ENCODE measurements at places on chromosomes 3 and 15.

DNA sequence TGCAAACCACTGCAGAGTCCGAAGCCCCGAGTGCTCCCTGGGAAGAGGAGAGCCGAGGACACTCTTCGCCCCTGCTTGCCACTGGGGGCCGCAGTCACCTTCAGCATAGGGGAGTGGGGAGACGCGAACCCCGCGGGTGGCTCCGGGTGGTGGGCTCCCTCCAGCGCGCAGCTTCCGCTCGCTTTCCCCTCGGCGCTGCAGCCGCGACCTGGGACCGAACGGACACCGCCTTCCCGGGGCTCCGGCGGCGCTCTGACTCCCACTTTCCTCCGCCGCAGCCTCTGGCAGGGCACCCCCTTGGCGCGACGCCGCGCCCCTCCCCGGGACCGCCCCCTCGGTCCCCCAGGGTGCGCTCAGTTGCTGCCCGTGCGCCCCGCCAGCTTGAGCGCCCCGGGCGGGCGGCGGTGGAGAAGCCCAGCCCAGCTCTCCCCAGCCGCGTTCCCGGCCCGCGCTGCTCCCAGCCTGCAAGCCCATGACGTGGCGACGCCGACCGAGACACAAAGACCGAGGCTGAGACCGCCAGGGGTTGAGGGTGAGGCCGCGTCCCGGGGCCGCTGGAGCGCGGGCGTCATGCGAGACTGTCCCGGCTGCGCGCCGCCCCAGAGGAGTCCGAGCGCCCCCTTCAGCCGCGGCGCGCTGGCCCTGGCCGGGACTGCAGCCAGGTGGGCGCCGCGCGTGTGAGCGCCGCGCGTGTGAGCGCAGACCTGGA, at the start of gene MINAR1:
Gene MINAR1 (plus strand): TSS at position 701 of the 709 bp plus-strand sequence. CDS start 23,812 bp downstream, outside the sequence.
- ATAC-seq, result no peak

- peak; percentile 55 for ATAC-seq
These were observed 51.0 kb upstream of the SPSB4 start for GRCh38 chr3:141000027-141000663.

DNA sequence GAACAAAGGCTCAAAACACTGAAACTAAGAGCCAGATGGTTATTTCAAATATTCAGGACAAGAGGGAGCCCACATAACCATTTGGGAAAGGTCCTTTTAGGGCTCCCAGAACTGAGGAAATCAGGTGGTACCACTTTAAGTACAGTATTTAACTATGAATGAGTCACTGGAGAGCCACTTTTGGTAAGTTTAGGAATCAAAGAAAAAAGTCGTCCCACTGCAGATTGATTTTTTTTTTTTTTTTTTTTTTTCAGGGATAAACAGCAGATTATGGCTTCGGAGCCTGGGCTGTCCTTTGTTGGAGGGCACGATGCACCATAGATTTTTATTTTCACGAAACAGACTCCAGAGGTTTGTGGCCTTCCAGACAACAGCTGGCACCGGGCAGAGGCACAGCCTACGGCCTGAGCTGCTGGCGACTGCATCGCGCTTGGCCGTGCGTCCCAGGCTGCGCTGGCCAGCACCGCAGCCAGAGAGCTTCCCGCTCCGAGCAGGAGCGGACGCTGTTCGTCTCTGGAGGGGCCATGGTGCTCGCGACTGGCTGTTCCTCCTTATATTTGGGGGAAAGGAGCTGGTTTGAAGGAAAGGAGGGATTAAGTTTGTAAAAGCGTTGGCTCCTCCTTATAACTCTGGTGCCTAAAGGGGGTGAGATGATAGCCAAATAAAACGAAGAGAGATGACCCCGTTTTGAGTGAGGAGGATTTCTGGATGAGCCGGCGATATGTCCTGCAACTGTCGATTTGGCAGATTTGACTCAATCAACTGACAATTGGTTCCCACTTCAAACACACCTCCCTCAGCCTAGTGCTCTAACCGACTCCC, 152.9 kb upstream of the GOLIM4 start:
- ATAC-seq, result no peak

DNA sequence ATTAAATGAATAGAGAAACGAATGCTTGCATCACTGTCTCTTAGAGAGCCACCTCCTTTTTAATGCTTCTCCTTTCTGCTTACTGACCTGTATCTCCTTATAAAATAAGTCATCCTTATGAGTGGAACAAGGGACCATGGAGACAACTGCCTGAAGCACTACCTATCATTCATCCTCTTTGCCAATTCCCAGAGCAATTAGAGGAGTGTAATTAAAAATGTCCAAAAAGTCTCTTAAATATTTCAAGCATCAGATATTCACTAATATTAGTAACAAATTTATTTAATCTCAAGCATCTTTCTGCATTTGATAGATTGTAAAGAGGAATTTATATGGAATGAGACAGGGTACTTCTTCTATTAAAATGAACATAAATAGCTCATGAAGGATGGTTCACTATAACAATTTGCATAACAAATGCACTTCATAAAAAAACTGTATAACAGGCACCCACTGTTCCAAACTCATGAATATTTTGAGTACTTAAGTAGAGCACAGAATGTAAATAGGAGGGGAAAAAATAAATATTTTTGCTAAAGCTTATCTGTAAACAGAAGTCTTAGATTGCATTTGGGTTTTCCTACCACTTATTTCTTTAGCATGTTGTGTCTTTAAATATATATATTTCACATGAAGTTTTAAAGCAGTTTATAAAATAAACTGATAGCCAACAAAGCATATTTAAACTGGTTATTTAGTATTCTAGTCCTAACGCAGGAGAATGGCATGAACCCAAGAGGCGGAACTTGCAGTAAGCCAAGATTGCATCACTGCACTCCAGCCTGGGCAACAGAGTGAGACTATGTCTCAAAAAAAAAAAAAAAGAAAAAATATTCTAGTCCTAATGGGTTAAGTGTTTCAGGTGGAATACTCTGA, 269.3 kb downstream of the TBL1XR1 start:
- no peak for ATAC-seq

GRCh38 chr3:102237181-102237580, 197.6 kb upstream of the ZPLD1 start:
- no peak for ATAC-seq

DNA sequence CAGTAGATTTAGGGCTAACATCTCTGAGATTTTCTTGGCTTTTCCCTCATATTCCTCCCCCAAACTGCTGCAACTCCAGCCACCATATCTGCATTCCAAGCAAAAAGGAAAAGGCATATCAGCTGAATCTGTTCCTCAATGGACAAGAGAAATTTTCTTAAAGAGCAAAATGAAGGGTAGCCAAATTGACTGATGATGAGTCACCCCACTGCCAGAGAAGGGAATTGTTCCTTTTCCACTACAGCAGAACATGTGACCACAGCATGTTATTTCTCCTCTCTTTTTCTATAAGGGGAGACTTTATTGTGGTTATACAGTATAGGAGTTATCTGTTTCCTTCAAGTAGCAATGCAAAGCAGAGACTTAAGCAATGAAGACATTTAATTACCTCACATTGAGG, 172.5 kb downstream of the MTHFS start:
- ATAC-seq, result no peak

- ATAC-seq, result no peak
These were observed 840.0 kb downstream of the EPHA3 start for GRCh38 chr3:89947337-89947954.

DNA sequence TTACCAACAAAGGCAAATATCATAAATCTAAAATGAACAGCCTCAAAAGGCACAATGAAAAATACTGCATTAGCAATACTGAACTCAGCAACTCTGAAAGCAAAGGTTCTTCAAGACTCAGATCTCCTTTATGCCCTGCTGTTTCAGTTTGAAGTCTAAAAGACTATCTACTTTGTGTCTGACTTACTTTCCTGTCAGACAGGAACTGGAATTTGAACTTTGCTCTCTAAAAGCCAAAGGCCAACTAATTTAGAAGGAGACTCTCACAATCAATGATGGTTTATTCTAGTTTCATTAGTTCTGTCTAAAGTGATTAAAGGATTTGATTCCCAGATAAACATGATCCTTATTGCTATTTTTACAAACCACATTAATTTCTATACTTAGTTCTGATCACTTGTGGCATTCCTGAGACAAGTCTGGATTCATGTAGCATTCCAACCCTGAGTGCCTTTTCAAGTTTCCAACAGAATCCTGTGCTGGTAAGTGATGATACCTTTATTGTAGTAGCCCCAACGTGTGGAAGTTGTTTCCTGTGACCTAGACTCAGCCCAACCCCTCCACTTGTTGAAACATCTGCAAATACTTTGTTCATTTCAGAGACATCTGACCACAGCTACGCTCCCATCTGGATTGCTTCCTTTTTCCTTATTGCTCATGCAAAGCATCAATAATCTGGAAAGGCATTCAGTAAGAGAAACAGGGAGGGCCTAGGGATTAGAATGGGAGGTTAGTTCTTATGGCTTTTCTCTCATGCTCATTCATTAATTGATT, 14.9 kb upstream of the LEKR1 start:
- ATAC-seq, result no peak

DNA sequence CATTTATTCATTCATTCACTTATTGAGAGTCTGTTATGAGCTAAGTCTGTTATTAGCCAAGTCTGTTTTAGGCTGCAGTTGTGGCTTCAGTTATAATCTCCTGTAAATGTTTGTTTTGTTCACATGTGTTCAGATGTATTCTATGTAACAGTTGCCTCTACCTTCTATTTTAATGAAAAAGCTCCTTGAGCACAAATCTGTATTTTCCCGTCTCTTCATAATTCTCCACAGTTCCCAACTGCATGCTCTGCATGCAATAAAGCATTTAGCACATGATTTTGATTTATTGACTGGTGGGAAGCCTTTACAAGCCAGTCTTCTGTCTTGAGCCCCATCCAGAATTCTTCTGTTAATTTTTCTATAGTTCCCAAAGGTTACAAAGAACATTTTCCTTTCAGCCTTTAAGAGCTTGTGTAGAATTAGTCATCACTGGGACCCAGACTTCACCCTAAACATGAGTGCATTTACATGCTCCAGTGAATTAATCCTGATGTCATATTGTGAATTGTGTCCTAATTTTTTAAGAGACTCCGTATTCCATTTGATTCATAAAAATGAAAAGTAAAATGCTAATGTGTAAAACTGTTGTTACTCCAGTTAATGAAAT, 122.3 kb upstream of the NR2E3 start:
- ATAC-seq, result no peak

DNA sequence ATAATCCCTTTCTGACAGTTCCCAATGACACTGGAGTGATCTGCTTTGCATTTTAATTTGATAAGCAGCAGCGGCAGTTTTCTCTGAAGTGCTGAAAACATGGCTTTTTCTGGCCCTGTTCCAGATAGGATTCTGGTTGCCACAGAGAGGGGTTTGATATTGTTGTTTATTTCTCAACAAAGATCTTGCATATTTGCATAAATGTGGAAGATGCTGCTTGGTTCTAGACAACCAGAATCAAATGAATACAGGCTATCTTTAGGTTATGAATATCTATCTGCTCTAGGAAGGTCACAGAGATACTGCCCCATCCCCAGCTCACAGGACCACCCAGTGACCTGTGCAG, 137.1 kb downstream of the ZNF609 start:
- ATAC-seq, result no peak

DNA sequence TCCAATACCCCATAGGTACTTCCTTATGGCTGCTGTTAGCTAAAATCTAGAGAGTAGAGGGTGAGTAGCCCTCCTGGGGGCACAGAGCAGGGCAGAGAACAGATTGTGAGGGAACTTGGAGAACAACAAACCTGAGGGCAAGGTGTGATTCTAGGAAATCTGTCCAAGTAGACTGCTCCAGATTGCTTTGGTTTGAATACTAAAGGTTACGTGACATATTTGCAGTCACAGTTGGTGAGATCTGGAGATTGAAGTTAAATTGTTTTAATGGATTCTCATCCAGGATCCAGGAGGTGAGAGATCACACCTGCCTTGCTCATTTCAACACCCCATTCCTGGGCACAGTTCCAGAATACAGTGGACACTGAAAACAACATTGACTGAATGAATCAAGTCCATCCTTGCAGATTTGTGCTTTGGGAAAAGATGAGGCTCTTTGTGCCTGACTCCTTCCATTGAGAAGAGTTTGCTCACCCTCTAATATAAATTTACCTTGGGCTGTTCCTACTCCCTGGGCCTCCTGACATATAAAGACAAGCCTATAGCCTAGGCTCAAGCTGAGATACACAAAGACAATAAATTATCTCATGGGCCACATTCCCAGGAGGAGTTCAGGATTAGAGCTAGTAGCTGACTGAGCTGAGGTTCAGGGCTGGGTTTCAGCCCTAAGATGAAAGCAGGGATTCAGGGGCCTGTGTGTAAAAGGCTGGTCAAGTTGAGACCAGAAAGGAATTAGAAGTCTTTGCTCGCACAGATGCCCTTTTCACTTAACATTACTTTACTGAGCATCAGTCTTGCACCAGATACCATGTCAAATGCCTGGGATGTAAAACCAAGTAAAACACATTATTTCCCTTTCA, 400.9 kb upstream of the MCTP2 start:
- no peak for ATAC-seq

GRCh38 chr15:81271761-81272644, 51.9 kb downstream of the STARD5 start:
- no peak for ATAC-seq

- no peak for ATAC-seq
These were observed 12.4 kb upstream of the ATP10A start for GRCh38 chr15:25875566-25875965.

- ATAC-seq, result no peak
These were observed 240.0 kb downstream of the THSD4 start for GRCh38 chr15:71355268-71355667.

- ATAC-seq, result no peak
These were observed 233.4 kb downstream of the CHST2 start for GRCh38 chr3:143352850-143353550.

DNA sequence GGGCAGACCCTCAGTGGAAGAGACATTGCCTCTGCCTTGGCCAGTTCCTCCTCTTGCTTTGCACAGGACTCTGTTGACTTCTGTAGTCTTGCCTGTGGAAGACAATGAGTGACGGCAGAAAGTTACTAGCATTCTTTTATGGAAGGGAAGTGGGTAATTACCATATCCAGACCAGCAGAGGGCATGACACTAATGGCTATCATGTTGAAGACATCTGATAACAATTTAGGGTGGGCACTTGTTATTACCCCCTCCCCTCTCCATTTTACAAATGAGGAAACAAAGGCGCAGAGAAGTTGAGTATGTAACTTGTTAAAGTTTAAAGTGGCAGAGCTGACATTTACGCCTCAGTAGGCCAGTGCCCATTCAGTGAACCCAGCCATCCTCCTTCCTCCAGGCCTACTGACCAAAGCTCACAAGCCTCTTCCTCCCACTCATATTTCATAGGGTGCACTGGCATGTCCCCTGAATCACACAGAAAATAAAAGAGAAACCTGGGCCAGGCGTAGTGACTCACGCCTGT, 48.2 kb upstream of the FMN1 start:
- no peak for ATAC-seq

- ATAC-seq, result no peak
These were observed 7.6 kb upstream of the IL1RAP start for GRCh38 chr3:190506271-190506670.
